ENCODE measurements at places on chromosomes 7 and 10.

- DNase-seq, result no peak
Measured at GRCh38 chr7:51080216-51080615, 236.4 kb downstream of the COBL start.

- DNase-seq, result peak; percentile 13
Measured at GRCh38 chr10:5890452-5890915, 441 bp downstream of the FBH1 start.

- peak; percentile 68 for DNase-seq
Measured at GRCh38 chr10:128035557-128035973, 90.7 kb downstream of the MKI67 start.

DNA sequence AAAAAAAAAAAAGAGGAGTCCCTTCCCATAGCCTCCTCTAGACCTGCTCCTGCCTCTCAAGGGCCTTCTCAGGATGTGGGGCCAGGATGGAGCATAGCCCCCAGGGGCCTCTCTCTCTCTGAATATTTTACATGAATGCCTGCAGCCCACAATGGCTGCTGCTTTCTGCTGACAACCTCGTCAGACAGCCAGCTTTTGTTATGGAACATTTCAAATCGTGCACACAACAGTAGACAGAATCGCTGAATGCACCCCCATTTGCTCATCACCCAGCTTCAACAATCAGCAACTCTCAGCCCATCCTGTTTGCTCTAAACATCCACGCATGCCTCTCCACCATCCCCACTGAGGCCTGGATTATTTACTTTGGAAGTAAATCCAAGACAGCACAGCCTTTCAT lies 5.4 kb downstream of the PLAC9 start:
- no peak for DNase-seq

- DNase-seq, result no peak
Measured at GRCh38 chr7:43791-44540, 148.4 kb upstream of the FAM20C start.

- no peak for DNase-seq
Measured at GRCh38 chr7:120156476-120156875, 116.5 kb upstream of the KCND2 start.

DNA sequence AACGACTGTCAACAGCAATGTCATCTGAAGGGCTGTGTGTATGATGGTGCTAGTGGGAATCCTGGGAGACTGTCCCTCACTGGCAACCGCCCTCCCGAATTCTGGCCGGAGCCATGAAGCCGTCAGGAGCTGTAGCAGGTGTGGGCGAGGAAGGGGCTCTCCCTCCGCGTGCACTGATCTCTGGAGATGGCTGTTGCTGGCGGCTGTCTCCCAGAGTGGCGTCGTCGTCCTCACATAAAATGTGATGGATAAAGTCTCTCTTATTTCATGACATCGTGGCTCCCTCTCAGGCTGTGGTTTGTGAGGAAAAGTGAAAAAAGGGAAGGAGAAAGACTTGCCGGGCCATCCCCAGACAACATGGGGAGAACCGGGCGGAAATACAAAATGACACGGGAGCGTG lies 216.5 kb downstream of the DNAJB6 start:
- DNase-seq, result no peak

GRCh38 chr7:26096136-26096535 lies 55.9 kb upstream of the NFE2L3 start:
- no peak for DNase-seq

- no peak for DNase-seq
Measured at GRCh38 chr10:24531439-24531838, 192.2 kb downstream of the ARHGAP21 start.

DNA sequence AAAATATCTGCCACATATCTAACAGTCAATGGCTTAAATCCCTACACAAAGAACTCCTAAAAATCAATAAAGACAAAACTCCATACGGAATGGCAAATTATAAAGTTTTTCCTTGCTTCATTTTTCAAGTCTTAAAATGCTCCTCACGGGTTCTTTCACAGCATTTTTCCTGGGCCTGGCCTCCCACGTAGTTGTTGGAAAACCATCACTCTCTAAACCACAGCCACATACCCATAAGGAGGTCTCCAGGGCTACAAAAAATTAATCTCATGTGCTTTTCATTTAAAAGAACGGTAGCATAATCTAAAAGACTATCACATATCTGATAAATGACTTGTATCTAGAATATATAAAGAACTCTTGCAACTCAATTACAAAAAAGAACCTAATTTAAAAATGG lies 2.9 kb downstream of the COA1 start:
- no peak for DNase-seq

DNA sequence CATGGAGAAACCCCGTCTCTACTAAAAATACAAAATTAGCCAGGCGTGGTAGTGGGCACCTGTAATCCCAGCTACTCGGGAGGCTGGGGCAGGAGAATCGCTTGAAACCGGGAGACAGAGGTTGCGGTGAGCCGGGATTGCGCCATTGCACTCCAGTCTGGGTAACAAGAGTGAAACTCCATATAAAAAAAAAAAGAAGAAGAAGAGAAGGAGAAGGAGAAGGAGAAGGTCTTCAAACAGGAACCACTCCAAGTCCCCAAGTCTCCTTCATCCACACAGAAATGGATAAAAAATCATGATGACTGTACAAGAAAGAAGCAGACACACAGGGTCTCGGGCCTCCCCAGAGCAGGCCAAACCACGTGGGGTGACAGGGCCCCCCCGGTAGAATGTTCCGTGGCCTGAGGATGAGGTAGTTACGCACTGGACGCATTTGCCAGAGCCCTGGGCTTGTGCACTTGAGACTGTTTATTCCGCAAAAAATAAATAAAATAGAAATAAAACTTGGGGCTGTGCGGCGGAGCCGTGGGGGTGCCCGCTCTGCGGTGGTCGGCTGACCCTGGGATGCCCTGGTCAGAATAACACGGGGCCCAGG lies 15.8 kb downstream of the VENTX start:
- DNase-seq, result no peak

GRCh38 chr10:44990965-44991364 lies 9.8 kb upstream of the ZNF22 start:
- no peak for DNase-seq

GRCh38 chr10:6035101-6035834 lies 26.9 kb downstream of the IL2RA start:
- DNase-seq, result no peak

DNA sequence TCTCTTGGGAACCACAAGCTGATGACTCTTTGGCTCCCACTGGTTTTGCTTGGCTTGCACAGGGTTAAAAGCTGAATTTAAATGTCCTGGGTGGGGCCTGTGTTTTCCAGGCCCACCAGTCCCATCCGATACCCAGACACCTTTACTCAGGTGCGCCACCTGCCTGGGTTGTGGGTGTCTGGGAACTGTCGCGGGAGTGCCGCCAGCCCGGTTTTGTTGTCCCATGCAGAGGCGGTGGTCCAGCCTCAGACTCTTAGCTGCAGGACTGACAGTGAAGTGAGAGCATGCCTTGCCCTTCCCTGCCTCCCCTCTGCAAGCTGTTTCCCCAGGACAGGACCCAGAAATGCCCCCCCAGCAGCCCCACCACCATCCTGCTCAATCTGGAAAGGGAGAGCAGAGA lies 255.6 kb upstream of the ZNF32 start:
- no peak for DNase-seq

DNA sequence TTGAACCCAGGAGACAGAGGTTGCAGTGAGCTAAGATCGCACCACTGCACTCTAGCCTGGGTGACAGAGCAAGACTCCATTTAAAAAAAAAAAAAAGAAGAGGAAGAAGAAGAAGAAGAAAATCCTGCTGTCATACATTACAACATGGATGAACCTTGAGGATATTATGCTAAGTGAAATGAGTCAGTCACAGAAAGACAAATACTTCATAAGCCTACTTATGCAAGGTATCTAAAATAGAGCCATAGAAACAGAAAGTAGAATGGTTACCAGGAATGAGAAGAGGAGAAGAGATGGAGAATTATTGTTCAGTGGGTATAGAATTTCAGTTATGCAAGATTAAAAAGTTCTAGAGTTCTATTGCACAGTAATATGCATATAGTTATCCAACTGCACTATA lies 466.5 kb downstream of the PLXNA4 start:
- DNase-seq, result no peak

- DNase-seq, result no peak
Measured at GRCh38 chr7:44221231-44221791, 20.5 kb downstream of the YKT6 start.

DNA sequence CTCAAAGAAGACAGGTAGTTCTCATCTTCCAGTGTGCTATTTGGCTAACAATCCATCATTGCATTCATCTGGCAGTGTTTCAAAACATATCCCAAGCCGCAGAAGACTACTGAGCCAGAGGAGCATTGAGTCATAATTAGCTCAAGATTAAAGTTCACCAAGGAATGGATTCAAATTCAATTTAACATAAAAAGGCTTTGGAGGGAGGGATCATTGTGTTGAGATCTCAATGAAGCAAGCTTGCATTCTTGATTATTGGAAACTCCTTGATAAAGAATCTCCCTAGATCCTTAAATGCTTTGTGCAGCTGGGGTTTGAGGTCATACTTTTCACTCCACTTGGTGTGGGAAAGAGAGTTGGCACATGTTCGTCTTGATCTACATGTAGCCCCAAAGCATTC lies 142.8 kb upstream of the SEMA3A start:
- DNase-seq, result no peak

GRCh38 chr7:1639532-1640175 lies 30.4 kb upstream of the ELFN1 start:
- no peak for DNase-seq

GRCh38 chr10:108412323-108412722 lies 1247.8 kb upstream of the SORCS1 start:
- DNase-seq, result no peak

DNA sequence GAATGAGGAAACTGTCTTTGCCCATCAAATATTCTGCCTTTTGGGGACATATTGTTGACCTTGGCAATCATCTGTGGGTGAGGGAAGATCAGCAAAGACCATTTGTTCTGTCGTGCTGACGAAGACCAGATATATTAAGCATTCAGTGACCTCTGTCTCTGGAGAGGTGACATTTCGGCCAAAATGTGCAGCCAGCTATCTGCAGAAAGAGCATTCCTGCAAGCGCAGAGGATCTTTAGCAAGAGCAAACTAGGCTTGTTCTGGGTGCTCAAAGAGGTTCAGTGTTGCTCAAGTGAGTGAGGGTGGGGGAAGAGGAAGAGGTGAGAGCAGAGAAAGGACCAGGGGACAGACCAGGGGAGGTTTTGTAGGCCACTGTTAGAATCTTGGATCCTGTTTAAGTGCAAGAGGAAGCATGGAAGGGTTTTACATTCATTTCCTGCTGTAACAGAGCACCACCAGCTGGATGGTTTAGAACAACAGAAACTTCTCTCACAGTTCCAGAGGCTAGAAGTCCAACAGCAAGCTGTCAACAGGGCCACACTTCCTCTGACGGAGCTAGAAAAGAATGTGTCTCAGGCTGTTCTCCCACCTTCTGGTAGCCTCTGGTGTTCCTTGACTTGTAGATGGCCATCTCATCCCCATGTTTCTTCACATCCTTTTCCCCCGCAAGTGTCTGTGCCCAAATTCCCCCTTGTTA lies 11.2 kb downstream of the C10orf120 start:
- no peak for DNase-seq

DNA sequence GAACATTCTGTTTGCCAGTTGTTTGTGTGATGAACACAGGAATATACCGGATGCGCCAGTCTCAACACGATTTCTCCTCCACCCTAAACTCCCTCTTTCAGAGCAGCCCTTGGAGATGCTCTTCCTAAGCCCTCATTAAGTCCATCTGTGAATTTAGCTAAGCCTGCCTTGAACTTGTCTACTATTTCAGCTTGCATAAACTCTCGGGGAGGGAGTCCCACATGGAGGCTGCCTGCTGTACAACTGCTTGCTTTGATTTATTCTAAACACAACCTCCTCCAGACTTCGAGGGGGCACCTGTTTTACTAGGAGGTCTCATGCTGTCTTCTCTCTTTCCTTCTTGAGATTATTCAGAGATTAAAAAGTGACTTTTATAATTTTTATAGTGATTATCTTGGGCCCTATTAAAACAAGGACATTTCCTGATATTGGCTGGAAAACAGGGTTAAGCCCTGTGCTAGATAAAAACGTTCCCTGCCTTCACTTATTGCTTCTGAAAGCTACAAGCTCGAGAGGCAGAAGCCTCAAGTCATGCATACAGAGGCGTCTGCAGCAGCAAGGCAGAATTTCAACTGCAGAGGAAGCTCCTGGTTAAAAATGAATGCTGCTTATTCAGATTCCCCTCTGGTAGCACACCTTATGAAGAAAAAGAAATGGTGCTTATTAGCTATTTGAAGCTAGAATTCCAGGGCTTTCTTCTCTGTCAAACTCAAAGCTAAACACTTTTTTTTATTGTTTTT lies 174.3 kb downstream of the FANK1 start:
- DNase-seq, result no peak

- DNase-seq, result no peak
Measured at GRCh38 chr7:19030281-19030680, 87.2 kb downstream of the TWIST1 start.

DNA sequence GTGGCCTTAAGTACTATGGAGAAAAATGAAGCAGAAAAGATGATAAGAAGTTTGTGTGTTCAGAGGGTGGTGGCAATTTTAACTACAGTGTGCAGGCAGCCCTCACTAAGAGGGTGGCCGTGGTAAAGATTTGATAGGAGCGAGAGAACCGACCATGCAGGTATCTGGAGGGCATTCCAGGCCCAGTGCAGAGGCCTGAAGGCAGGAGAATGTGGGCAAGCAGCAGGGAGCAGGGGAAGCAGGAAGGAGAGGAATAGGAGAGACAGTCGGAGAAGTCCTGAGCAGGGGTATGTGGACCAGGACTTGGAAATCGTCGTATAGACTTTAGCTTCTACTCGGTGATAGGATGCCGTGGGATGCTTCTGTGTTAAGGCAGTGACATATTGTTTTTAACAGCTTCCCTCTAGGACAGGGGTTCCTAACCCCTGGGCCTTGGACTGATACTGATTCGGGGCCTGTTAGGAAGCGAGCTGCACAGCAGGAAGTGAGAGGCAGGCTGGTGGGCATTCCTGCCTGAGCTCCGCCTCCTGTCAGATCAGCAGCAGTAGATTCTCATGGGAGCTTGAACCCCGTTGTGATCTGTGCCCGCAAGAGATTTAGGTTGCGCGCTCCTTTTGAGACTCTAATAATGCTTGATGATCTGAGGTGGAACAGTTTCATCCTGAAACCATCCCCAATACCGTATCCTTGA lies 227.2 kb downstream of the CCDC3 start:
- no peak for DNase-seq

DNA sequence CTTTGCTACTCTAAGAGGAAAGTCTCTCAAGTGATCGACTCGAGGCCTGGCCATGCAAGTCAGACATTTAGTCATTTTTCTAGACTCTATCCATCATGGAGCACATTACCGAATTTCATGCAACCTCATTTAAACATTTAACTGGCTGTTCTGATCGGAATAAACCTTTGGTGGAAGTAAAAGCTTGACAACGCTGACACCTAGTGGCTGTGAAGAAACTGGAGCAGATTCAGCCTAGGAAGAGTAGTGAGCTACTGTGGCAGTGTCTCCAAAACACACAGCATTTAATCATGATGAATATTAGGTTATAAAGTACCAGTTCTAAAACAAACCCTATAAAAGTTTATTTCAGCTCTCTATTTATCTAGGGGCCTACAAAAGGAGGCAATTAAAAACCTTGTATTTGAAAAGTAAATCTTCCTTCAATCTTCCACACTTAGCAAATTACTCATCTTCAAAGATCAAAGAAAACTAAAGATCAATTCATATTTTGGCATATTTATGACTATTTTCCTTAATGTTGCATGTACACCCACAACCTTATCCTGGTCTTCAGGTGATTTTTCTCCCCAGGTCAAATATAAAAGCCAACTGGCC lies 175.0 kb downstream of the CTNNA3 start:
- peak; percentile 15 for DNase-seq

- no peak for DNase-seq
Measured at GRCh38 chr7:1598286-1598685, 28.5 kb upstream of the PSMG3 start.

GRCh38 chr7:100630066-100630465 lies 11.3 kb downstream of the TFR2 start:
- DNase-seq, result no peak
